Heart right ventricle (tissue), 16 donors: ENCODE measurements at places on chromosomes 12 and 14. TPM values are rescaled to one million over a fixed set of nuclear protein-coding genes. Genes with fewer than 3 reads are reported as not detected.

Gene VRTN
- polyA plus RNA-seq = not detected

Gene G2E3
- 2.6 TPM for polyA plus RNA-seq

DNA sequence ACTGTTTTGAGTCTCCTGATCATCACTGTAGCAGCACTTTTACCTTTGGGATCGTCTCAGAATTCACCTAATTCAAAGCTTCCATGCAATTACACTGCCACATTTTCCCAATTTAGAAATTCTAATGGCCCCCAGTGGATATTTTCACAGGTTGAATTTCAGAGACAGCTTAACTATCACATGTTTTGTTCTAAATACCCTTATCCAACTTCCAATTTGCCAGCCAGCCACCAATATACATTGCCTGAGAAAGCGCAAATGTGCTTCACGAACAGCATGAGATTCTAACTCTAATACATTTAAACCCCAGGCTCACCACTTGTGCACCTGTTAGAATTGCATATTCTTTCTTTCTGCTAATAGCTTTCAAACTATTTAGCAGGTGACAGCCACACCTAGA lies 1160.9 kb upstream of the TMEM132C start:
- no peak for DNase-seq

DNA sequence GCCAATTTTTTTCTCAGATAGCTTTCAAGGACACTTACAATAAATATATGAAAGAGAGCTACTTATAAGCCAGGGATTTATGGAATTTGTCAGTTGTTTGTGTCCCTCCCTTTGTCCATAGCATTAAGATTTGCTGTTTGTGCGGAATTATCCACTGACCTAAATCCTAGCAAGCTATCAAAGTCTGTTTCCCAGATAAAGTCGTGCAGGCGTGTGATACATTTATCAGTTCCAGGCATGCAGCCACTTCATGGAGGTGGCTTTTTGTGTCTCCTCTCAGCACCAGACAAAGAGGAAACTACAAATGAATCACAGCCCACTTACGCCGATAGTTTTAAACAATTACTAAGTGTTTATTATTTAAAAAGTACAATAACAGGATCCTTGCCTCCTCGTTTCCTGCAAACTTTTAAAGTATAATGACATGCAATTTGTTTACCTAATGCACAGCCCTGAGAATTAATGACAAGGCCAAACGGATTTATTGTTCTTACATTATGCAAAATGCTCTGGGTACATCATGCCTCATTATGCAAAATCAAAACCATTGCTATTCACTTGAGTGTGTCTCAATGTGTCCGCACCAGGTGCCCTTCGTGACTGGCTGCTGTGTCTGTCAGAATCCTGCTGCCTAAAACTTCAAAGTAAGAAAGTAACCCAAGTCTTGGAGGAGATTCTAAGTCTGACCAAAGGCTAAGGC lies 423.2 kb downstream of the GLT1D1 start:
- no peak for DNase-seq
